GM19239 (cell line): ENCODE measurements at places on chromosomes 4 and X.

DNA sequence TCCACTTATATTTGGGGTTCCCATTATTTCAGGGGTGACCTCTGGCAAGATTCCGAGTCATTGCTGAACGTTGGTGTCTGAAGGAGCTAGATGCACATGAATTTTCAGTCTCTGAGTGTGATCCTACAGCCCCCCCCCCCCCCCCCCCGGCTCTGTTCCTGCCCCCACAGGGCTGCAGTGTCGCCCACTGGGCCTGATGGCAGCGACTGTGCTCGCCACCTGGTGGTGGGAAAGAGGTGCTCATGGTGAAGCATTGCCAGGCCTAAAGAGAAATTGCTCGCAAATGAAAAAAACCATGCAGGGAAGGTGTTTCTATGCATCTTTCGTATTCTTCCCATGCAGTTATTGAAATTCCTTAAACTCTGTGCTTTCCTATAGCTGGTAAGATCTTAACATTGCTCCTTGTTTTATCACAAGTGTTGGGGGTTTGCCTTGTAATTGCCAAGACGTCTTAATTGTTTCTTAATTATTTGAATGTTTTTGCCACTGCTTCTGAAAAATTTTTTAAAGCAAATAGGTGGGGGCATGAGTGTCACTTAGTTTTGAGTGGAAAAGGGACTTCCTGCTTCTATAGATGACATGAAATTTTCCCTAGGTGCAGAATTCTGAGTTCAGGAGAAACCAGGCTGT is 63.2 kb downstream of the CLDN22 start:
- DNase-seq = peak; percentile 37

DNA sequence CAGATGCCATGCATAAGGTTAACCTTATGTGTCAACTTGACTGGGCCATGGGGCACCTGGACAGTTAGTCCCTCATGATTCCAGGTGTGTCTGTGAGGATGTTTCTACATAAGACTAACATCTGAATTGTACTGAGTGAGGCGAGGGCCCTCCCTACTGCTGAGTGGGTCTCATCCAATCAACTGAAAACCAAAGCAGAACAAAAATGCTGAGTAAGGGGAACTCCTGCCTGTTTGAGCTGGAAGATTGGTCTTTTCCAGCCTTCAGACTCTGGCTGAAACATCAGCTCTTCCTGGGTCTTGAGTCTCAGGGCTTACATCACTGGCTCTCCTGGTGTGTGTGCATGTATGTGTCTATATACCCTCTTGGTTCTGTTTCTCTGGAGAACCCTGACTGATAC is 13.8 kb downstream of the NELFA start:
- DNase-seq = no peak

DNA sequence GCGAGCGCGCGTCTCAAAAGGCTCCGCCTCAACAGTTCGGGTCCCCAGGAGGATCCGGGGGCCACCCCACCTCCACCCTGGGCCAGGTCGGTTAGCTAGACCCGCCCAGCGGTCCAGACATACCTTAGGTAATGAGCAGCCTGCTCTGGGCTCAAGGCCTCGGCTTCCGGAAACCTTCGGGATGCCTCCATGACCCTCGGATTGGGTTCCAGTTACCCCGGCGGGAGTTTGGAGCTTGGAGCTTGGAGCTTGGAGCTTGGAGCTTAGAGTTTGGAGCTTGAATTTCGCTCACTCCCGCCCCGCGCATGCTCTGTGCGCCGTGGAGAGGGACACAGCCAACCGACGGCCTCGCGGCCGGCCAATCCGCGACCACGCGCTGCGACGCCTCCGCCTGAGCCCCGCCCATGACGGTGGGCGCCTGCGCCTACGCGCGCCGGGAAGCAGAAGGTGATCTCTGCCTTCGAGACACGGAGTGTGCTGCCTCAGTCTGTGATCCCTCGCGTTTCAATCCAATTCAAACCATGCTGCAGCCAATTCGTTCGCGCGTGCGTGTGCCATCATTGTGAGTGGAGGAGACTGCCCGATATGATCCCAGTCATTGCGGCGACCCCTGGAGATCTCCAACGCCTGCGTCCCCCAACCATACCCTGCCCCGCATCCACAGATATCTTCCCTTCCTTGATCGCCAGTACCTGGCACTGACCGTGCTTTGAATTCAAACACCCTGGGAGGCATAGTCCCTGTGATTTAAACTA is at the start of gene ERCC6L:
TSS of gene ERCC6L (minus strand) at position 307 of the 755 bp plus-strand sequence. CDS start at position 191, 116 bp downstream.
- DNase-seq = peak; percentile 82

- no peak for DNase-seq
These were observed 101.8 kb downstream of the PJA1 start for GRCh38 chrX:69063486-69063885.

DNA sequence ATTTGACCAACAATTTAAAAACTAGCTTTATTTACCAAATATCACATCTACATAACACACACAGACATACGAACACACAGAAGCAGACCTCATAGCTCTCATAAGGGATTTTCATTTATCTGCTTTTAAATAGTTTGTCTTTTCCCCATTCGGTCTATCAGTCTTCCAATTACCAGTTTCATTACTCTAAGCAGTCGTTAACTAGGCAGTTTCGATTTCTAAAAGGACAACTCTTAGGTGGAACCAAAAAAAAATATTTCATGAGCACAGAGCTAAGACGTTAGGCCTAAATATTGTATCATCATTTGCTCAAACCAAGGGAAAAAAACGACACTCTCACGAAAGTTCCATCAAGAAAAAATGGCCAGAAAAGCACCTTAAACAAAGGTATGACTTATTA is 228.4 kb downstream of the SPANXN1 start:
- no peak for DNase-seq

DNA sequence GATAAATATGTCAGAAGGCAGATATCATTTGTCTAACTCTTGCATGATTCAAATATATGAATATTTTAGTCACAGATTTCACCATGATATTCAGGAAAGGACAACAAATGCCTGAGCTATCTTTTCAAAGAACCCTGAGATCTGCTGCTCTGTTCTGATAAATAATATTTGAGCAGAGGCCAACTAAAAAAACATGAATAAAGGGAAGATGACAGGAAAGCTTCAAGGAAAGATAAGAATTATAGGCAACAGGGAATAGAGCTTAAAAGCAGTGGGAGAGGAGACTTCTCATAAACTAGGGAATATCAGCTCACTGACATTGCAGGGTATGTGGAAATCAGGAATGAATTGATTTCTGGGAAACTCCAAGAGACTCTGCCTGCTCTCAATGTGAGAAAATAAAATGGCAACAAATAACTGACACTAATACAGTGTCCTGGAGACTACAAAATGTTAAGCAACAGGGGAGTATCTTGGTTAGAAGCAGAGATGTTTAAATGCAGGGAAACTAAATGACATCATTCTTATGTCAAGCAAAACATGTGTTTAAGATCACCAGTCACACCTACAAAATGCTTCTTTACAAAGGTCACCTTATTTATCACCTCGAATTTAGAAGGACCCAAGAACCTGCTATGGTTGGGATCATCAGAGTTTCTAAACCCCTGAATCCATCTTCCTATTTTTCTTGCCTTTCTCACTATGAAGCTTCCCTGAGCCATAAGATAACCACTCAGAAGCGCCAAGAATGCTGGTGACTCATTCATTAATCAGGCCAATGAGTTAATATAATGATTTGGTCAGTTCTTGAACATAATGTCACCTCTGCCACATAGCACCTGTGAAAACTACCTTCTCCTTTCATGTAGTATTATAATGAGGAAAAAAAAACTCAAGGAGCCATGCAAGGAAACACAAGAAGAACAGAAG is 78.1 kb downstream of the NDST3 start:
- DNase-seq = no peak

DNA sequence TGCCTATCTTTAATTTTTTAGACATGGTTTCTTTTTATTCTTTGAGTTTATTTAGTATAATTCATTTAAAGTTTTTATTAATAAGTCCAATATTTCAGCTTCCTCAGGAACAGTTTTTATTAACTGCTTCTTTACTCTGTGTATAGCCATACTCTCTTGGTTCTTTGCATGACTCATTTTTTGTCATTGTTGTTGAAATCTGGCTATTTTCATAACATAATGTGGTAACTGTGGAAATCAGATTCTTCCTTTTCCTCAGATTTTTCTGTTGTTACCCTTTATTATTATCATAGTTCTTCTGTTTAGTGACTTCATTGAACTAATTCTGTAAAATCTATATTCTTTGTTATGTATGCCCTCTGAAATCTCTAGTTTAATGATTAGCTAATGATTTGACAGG is 124.9 kb upstream of the CYSLTR1 start:
- no peak for DNase-seq

- no peak for DNase-seq
These were observed 89.3 kb downstream of the TSPAN5 start for GRCh38 chr4:98568941-98569663.

DNA sequence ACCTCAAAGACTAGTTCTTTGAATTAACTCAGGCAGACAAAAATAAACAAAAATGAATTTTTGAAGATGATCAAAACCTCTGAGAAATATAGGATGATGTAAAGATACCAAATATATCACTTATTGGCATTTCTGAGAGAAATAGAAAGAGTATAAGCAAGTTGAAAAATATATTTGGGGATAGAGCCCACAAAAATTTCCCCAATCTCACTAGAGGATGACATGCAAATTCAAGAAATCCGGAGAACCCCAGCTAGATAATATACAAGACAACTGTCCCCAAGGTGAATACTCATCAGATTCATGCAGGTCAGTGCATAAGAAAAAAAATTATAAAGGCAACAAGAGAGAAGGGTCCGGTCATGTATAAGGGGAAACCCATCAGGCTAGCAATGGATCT is 129.1 kb downstream of the CXXC4 start:
- no peak for DNase-seq

DNA sequence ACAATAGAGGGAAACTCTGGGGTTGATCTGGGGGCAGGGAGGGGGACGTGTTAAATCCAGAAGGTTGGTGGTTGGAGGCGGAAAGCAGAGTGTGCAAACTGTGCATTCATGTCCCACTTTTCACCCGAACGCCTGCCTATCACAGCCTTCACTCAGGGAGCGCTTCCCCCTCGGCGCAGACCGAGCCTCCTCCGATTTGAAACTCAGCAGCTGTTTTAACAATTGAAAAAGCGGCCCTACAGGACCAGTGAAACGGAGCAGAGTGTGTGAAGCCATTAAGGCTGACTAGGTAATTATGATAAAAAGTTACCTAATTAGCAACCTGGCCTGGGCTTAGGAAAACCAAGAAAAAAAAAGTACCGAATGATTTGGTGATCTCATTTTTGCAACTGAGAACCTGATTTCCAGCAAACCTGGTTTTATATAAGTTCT is 685 bp upstream of the NDNF start:
- no peak for DNase-seq

DNA sequence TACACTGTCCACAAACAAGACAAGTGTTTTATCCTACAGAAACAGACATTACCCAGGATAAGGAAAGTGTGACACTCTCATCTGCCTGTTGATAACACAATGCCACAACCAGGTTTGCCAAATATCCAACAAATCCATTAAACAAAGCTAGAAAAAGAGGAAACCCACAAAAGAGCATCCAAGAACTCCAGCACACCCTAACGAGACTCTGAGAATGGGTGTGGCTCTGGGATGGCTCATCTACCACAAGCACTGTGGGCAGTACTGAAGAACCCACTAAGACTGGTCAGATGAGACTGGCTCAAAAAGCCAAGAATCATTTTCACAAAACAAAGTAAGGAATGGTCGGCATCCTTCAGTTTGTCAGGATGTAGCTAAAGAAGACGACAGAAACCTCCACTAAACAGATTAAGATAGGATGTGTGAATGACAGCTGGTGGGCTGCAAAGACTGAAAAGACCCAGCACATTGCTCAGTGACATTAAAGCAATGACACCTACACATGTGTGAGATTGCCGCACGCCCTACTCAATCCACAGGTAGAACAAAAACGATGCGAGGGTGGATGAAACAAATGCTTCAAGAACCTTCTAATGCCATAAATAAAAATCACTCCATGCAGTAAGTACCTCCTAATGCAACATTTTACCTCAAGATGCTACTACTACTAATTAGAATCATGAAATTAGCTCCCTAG is 14.7 kb downstream of the ATP8A1 start:
- DNase-seq = no peak

GRCh38 chr4:8028884-8029568 is 89.4 kb upstream of the AFAP1 start:
- no peak for DNase-seq

GRCh38 chrX:86349115-86349514 is 200.9 kb downstream of the DACH2 start:
- no peak for DNase-seq

DNA sequence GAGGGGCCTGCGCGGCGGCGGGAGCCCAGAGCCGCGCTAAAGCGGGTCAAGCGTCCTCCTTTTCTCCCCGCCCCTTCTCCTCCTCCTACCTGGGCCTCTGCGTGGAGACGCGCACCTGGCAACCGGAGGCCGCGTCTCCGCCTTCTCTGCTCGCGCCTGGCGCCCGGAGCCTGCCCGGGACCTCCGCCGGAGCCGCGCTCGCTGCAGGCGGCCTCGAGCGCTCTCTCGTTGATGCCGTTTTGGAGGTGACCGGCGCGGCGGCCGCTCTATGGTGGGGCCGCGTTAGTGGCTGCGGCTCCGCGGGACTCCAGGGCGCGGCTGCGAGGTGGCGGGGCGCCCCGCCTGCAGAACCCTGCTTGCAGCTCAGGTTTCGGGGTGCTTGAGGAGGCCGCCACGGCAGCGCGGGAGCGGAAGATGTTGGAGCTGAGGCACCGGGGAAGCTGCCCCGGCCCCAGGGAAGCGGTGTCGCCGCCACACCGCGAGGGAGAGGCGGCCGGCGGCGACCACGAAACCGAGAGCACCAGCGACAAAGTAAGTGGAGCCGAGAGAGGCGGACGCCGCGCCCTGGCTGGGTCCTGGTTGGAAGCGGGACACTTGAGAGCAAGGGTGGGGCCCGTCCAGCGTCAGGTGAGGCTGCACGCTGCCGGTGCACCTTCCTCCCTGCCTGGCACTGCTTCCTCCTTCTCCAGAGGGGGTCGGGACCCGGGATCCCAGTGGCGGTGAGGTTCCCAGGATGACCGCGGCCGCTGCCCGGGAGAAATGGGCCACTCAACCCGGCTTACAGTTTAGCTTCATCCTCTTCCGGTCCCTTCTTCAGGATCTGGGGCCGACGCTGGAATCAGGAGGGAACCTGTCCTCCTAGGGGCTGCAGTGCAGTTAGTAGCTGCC is at the start of gene CDS1:
TSS of gene CDS1 (plus strand) at position 140 of the 888 bp plus-strand sequence. CDS start at position 415, 275 bp downstream.
- peak; percentile 39 for DNase-seq

DNA sequence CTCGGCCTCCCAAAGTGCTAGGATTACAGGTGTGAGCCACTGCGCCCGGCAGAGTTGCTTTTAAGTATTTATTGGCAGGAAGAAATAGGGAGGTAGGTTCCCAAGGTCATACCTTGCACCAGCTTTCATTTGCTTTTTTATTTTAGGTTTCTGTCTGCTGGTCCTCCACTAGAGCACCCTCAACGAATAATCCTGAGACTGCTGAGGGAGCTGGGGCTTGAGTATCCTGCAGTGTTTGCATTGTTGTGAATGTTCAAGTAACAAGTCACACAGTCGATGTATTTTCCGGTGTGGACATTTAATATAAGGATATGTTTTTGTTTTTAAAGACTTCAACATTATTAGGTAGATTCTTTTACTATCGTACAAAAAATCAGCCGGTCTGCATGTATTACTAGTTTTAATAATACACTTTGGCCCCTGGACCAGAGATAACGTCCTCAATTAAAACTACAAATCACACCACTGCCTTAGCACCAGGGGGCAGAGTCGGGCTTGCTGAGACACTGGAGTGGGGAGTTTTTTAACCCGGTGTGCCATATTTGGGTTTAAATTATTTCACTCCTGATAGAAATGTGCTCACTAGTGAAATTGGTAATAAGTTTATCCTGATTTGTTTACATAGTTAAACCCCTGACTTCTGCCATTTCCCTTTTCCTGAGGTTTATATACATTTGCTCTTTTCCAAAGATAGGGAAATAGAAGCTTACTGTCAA is 11.6 kb downstream of the SMIM20 start:
- no peak for DNase-seq
